ENCODE measurements at places on chromosomes 2 and 18. TPM values are rescaled to one million over a fixed set of nuclear protein-coding genes. Genes with fewer than 3 reads are reported as not detected.

DNA sequence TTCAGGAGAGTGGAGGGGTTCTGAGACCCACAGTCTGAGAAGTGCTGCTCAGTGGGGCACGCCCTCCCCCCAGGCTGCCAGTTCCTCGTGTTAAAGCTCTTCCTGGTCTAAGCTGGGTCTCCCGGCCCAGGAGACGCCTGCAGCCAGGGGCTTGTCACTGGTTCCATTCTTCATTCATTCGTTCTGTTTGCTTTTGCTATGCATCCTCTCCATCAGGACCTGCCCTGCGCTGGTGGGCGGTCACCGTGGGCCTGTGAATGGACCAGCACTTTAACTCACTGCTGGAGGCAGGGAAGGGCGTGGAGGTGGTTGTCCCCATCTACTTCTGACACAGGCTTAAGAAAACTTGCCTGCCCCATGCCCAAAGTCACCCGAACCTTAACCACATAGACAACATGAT, 272.8 kb upstream of the HDAC4 start:
- no peak for DNase-seq

- DNase-seq: no peak
Measured at GRCh38 chr2:105725388-105725787, 19.3 kb upstream of the NCK2 start.

DNA sequence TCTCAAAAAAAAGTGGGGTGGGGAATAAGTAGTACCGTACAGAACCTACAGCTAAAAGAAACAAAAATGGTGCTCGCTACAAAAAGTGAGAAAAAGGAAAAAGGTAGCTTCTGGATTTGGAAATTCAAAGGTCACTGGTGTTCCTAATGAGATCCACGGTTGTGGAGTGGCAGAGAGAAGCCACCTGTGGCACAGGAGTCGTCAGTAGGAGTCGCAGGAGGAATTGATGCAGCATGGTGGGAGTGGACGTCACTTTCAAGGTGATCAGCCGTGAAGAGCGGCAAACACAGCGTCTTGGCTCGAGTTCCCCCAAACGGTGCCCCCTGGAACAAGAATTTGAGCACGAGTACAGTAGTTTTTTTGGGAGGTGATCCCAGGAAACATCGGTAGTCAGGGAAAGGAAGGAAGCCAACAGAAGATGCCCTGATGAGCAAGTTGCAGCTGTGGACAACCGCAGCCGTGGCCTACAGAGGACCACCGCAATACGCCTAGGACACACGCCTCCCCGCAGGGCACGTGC, 1.4 kb upstream of the TTL start:
- DNase-seq: peak; percentile 3

DNA sequence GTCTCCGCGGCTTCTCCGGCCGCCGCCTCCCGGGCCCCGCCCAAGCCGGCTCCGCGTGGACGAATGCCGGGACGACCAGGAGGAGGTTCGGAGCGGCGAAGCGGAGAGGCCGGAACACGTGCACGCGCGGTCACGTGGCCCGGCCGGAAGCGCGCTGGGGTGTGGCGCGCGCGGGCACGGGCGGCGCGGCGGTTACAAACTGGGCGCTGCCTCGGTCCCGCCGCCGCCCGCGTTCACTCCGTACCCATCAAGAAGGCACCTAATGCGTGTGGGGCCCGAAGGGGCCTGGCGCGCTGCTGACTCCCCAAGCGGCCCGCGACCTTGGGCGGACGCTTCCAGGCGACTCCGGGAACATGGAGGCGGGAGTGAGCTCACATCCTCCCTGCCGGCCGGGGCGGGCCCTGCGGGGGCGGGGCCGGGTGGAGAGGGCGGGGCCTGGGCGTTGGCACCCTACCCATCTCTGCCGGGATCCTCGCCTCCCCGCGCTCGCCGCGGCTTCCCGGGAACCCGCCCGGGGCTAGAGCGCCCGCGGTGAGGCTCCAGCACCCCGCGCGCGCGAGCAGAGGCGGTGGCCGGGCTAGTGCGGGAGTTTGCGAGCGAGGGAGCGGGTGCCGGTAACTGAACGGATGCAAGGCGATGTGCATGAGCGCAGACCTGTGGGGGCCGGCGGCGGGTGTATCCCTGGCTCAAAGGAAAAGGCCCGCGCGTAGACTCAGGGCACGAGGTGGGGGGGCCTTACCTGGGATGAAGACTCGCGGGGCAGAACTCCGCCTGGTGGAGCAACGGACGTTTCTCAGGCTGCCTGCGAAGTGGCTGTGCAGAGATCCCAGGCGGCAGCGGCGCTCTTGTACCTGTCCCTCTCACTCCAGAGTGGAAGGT, at the start of gene TMEM185B:
Gene TMEM185B, minus strand, starts transcription at position 367 of the 879 bp plus-strand sequence. CDS start 424 bp downstream, outside the sequence.
- DNase-seq: peak; percentile 89

DNA sequence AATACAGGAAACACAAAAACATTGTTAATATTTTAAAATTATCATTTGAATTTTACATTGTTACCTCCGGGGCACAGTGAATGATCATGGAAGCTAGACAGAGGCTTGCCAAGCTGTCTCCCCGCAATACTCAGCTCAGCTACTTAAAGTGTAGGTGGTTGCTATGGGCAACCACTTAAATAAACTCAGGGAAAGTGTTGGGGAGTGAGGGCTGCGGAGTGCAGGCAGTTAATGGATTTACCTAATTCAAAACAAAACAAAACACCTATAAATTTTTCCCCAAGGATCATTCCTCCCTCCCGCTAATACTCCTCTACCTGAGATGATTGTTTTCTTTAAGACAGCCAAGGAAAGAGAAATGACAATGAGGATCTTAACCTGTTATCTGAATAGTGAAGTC, 349.5 kb downstream of the TGIF1 start:
- DNase-seq: peak; percentile 29

- no peak for DNase-seq
Measured at GRCh38 chr2:197760293-197760657, 24.8 kb downstream of the BOLL start.

The KHK gene
- total RNA-seq: 1.3 TPM

- DNase-seq: no peak
Measured at GRCh38 chr2:199932312-199932855, 21.3 kb downstream of the C2orf69 start.

DNA sequence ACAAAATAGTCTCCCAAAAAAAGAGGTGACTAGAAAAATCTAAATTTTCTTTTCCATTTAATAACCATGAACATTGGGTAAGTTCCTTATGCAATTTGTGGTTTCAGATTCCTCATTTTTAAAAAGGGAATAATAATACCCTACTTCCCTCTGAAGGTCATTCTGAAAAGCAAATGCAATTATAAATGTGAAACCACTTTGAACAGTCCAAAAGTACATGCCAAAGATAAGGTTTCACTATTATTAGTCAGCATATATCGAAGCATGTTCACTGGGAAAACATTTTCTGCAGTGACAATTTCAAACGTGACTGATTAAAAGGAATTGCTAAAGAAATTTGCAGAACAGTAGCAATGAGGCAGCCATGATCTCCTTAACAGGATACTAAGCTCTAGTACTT, 100.1 kb upstream of the RNF152 start:
- no peak for DNase-seq

DNA sequence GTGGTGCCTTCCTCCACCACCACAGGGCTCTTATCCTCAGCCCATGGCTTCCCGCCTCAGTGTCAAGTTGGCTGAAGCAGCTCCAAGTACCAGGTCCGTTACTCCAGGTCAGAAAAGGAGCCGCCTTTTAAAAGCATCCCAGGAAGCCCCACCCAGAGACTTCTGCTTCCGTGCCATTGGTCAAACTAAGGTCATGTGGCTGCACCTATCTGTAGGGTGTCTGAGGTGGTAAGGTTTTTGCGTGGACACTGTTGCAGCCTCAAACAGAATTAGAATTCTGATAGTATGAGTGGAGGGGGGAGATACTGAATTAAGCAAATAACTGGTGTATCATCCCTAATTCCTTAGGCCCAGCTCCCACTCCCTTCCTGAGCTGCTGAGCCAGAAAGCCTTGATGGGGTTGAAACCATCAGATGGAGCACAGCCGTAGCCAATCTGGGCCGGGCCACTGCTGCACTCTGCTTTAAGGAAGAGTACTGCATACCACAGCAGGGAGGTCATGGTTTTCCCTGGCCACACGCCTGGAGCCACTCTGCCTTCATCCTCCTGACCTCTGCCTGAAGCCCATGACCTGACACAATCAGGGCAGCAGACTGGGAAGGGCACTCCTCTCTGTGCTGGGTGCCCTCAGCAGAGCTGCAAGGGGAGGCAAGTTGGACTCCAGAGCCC, 8.4 kb downstream of the TMEM247 start:
- DNase-seq: peak; percentile 72

Data from thyroid gland (tissue), 4 donors.